ENCODE measurements at places on chromosomes 2 and 18.

DNA sequence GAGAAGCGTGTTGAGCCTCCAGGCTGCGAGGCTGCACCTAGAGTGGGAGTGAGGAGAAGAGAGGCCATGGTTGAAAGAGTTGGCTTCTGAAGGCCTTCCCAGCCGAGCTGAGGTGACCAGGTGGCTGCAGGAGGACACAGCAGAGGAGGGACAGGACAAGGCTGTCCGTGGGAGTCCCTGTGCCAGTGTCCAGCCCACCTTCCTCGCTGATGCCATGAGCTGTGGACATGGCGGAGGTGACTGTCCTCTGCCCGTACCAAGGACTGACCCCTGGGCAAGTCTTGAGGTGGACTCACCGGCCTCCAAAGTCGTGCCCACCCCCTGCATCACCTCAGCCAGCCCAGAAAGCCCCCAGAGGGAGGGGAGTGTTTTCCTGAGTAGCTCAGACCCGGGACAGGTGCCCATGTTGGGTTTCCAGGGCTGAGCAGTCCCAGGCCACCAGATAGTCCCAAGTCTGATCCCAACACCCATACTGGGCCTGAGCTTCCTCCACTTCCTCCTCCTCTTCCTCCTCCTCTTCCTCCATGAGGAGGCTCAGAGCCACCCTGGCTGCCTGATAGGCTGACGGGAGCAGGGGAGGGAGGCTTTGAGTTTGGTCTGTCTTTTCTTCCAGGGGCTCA lies 43.0 kb upstream of the FOSL2 start:
- no peak for DNase-seq

GRCh38 chr2:21261591-21261990 lies 137.8 kb downstream of the TDRD15 start:
- DNase-seq, result no peak

DNA sequence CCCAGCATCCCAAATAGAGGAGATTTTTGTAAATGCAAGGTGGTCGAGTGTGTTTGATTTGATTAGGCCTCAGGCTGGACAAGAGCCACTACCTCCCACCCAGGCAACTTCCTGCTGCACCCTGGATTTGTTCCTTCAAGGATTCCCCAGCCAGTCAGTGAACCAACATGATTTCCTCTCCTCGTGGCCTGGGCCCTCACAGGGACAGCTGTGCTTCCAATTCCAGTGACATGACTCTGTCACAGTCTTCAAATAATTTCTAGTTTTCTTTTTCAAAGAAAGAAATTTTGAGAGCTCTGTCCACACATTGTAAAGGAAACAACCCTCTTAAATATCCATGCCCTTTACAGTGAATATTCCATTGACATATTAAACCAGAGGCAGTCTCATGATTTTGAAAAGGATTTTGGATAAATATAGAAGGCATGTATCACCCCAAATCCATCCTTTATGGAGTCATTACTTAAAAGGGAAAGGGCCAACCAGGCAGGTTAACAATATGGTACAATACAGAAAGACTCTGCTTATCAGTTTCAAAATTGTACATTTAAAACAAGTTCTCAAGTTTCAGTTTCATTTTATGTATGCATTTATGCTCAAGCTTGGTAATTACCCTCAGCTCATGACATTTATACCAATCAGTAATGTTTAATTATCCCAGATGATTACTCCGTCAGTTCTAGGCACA lies 121.3 kb upstream of the FOSL2 start:
- no peak for DNase-seq

DNA sequence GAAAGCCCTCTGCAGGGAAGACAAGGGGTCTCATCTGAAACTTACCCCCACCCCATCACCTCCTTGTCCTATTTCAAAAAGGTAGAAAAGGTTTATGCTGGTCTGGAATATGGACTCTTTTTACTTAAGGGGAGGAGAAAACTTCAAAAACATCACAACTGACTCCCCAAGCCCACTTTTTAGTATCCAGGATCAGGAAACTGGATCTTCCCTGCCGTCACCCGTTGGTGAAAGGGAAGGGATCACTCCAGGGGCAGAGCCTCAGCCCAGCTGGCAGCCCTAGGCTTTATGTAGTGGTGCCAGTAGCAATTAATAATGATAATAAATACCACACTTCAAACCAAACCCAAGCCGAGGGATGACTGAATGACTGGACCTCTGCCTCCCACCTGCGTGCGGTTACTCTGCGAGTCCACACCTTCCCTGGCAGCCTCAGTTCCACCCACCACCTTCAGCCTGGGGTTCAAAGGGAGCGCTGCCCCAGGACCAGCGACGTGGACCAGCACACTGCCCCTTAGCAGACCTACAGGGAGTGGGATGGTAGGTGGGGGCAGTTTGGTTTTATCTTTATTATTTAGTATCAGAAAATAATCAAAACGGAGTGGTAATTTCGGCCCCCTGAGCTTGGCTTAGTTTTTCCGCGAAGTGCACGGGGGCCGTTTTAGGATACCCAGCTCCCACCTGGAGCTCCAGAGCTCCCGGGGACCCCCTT lies 4.9 kb upstream of the GATA6 start:
- no peak for DNase-seq

GRCh38 chr2:148362144-148362796 lies 282.3 kb upstream of the EPC2 start:
- DNase-seq, result no peak

DNA sequence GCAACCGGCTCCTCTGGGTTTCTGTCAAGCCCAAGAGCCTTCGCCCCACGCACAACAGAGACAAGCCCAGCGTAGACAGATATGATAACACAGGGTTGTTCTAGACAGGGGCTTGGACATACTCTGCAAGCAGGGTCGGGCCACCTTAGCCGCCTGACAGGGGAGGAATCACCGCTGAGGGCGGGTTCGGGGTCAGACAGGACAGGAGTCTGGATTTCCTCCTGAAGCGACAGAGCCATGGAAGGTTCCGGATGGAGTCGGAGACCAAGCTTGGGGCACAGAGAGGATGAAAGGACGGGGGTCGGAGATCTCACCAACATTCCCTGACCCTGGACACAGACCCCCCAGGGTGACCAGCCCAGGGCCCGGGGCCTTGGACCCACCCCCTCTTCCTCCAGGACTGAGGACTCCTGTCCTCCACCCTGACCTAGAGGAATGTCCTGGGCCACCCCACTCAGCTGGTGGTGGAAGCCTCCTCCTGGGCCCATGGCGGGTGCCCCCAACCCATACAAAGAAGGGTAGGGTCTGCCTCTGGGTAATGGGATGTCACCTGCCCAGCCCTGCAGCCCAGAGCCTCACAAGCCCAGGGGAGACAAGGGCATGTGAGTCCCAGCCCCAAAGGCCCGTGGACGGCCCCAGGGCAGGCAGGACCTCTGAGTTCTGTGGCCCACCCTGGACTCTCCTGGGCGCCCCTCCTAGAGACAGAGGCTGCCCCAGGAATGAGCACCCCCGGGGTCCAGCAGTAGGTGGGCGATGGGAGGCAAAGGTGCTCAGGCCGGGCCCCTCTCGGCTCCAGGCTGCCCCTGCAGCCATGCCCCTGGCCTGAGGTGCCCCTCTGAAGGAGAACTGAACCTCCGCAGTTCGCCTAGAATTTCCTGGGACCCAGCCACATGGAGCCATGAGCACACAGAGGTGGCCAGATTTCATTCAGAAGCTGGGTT lies 44.1 kb upstream of the GPC1 start:
- DNase-seq, result no peak

DNA sequence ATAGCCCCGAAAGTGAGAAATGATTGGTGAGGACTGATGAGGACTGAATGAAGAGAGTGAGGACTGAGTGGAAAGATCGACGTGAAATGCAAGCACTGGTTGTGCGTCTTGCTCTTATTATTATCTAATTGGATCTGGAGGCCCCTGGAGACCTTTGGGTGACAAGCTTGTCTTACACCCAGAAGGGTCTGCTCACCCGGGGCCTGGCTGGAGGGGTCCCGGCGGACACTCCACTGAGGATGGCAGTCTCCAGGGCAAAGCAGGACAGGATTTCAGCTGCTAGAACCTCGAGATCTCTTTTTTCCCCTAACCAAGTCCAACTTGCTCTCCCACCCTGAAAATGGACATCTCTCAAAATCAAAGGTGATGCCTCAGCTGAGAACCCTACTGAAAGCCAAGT lies 160.2 kb downstream of the MYT1L start:
- DNase-seq, result no peak

- DNase-seq, result no peak
Observed at GRCh38 chr2:18094277-18094676, 215.8 kb downstream of the KCNS3 start.

DNA sequence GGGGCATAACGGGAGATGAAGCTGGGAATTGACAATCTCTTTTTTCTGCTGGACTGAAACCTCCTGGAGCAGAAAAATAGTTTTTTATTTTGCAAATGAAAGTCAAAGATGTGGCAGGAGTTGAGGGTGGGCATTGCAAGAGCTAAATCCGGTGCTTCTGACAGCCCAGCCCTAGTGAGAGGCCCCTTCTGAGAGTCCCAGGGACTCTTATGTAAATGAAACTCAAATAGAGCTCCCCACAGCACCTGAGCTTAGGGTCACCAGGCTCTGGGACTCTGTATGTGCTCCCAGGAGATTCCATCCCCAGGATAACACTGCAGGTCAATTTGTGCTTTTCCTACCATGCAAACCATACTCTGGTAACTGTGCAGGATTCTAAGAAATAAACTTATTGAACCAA lies 192.8 kb downstream of the ANKRD30B start:
- no peak for DNase-seq

DNA sequence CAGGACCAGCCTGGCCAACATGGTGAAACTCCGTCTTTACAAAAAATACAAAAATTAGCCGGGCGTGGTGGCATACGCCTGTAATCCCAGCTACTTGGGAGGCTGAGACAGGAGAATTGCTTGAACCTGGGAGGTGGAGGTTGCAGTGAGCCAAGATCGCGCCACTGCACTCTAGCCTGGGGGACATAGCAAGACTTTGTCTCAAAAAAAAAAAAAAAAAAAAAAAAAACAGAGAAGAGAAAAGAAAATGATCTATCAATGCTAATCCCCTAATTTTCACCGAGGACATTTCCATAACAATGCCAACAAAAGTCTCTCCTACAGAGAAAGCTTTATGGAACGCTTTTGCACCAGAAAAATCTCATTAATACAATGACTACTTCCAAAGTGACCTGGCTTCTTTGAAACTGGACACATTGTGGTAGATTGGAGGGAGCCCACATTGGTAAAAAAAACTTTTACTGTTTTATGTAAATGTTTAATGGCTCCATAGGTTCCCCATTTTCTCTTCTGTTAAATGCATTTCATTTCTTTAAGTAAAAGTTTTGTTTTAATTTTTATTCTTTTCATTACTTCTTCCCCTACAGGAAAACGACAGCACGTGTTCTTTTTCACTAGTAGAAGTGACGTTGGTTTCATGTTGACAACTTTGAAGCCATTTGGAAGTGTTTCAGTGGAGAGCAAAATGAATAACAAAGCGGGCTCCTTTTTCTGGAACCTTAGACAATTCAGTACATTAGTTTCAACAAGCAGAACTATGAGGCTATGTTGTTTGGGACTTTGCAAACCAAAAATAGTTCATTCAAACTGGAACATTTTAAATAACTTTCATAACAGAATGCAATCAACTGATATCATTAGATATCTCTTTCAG lies 888 bp downstream of the FASTKD2 start:
- DNase-seq, result no peak

- DNase-seq, result no peak
Observed at GRCh38 chr2:241011296-241011600, 12.8 kb downstream of the SNED1 start.

GRCh38 chr2:51581636-51582267 lies 549.8 kb upstream of the NRXN1 start:
- no peak for DNase-seq

DNA sequence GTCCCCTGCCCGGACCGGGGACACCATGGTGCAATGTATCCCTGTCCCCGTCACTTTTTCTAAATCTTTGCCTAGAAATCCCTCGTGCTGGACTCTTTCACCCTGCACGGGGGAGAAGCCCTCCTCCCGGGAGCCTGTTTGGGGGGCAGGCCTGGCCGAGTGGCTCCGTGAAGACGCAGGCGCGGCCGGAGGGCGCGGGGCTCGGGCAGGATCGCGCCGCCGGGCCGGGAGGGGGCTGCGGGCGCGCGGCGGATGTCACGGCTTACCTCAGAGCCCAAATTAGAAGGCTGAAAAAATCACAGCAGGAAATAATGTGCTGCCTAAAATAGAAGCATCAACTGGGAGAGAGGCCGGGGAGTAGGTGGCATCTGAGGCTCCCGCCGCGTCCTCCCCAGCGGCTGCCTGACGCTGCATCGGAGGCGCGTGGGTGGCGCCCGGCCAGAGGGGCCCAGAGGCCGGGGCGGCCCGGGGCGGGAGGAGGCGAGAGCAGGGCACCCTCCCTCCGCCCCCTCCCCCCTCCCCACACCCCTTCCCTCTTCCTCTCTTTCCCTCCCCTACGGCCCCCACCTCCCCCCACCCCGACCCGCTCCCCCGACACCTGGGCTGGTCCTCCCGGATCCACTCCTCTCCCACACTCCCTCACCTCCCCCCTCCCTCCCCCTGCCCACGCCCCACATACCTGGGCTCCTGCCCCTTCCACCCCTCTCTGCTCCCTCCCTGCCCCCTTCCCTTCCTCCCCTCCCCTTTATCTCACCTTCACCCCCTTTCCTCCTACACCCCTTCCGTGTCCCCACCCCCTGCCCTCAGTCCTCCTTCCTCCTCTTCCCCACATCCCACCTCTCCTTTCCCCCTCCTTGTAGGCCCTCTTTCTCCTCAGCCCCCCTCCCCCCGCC lies 51.9 kb downstream of the SLC4A1AP start:
- peak; percentile 25 for DNase-seq

DNA sequence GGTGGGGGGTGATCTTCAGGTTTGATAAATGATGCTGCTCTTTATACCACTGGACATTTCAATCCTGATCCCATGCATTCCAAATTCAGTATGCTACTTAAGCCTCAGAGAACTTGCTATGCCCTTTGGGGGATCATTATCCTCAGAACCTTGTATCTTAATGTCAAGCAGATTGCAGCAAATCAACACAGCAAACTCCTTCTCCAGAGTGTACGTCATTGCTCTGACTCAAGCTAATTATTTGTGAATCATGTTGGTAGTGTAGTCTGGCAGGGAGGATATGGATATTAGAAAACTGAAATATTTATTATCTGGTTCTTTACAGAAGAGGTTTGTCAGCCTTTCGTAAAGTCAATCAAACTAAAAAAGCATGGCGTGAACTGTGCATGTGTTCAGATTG lies 562.5 kb upstream of the FAM98A start:
- no peak for DNase-seq

DNA sequence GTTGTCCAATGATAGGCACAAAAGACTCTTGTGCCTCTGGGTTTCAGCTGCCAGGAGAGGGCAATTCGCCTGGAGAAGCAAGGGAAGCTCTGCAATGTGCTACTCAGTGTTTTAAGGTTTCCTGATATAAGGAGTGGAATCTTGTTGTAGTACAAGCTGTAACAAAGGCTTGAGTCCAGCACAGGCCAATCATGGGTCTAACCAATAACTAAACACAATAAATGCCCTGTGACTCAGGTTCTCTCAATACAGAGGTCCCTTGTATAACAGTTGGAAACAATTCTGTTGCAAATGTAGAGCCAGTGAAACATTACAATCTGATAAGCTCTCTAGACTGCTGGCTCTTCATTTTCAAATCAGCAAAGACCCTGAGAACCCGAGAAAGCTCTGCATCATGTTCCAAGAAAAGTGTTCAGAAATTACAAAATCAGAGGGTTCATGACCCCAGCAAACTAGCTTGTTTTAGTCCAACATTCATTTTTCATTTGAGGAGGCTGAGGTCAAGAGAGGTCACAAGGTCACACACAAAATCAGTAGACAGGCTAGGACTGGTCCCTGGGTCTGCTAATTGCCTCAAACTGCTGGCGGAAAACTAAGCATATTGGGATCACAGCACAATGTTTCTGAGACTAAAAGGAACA lies 59.0 kb upstream of the DNMT3A start:
- no peak for DNase-seq
